Fibroblast of upper back skin (primary cell): ENCODE measurements at places on chromosomes 7 and 10.

GRCh38 chr7:33495207-33495606, 365.8 kb downstream of the BBS9 start:
- DNase-seq = peak; percentile 66

DNA sequence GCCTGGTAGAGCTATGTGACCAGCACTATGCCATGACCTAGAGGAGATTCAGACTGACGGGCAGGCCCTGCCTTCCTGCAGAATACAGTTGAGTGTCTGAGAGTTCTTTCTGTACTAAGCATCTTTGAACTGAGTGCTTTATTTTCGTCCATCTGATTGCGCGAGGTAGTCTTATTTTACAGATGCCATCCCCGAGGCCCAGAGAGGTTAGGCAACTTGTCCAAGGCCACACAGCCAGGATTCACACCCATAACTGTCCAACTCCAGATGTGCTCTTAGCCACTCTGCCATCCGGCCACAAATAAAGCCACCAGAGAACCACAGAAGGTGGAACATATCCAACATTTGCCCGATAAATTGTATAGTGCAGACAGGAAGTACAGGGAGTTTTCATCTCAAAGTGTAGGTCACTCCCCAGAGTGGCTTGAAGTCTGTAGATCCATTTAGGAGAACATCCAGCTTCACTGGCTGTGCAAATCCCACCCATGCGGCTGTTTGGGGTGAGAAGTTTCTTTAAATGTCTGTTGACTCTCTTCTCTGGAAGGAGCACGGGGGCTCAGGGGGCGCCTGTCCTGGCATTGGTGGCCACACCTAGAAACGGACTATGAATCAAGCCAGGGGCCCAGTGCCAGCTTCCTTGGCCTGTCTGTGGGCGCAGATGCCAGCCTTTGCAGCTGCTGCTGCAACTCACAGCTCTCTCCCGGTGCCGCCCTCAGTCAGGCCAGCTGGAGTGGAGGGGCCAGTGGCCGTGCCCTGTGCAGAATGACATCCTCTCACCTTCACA, 11.1 kb downstream of the CHST3 start:
- no peak for DNase-seq

DNA sequence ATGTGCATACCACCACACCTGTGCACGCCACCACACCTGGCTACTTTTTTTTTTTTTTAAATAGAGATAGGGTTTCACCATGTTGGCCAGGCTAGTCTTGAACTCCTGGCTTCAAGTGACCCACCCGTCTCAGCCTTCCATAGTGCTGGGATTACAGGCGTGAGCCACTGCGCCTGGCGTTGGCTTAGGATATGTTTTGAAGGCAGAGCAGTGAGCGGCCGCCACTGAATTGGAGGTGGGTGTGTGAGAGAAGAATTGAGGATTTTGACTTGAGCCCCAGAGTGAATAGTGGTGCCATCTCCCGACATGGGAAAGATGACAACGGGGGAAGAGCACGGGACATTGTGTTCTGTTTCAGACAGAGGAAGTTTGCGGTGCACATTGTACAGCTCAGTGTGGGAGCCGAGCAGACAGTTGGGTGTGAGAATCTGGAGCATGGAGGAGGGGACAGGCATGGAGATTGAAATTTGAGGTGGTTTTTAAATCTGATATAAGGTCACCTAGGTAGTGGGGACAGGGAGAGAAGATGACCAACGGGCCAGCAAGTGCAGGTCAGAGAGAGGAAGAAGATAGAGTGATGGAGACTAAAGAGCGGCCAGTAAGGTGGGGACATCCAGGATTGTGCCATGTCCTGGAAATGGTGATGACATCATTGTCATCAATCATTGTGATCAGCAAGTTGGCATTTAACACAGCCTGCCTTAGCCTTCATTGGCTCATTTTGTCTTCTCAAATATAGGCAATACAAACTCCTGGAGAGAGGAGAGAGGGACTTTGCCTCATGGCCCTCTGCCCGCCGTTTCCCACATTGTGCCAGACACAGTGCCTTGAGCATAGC, 35.8 kb downstream of the VWA2 start:
- no peak for DNase-seq

DNA sequence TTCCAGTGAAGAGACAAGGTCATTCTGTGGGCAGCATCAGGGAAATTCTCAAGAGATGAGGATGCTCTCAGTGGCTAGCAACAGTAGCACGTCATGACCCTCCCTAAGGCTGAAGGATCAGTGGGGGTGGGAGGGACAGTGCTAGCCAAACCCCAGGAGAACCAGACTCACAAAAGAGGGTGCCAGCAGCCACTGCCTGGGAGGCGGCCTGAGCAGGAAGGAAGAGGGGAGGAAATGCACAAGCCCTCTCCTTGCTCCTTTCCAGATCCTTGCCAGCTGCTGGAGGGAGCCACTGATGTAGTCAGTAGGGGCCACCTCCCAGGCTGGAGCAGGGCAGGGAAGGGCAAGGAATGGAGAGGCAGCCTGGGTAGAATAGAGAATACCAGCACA, 302.7 kb downstream of the RPS24 start:
- DNase-seq = peak; percentile 91

GRCh38 chr7:142927085-142927745, 6.3 kb downstream of the TRPV5 start:
- DNase-seq = no peak

DNA sequence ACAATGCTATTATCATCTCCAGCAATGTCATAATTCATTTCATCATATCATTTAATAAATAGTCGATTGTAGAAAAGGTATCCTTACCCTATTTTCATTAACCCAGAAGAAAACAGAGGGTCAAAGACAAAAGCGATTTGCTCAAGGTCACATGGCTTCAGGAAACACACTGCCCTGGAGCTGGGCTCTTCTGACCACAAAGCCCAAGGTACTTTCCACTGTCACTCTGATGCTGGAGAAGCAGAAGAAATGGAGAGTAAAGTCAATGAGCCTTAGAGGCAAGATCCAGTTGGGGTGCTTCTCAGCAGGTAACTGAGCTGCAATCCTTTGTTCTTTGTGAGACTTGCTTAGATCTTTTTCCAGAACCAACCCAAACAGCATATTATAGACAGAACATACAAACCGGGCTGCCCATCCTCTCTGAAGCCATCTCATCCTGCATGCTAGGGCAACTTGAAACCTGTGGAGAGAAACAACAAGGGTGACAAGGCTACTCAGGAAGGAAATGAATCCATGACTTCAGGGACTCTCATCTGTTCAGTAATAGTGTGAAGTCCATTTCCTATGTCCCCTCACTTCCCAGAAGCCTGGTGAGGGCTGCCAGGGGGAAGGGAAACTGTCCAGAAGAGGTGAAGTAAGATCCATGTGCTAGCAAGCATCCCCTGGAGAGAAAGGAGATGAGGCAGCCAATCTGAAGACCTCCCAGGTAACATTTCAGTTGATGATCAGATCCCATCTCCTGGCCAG, 148.6 kb upstream of the SVIL start:
- no peak for DNase-seq

- no peak for DNase-seq
These were observed 148.2 kb downstream of the PRKAG2 start for GRCh38 chr7:151728746-151729145.

- DNase-seq = peak; percentile 16
These were observed 45.9 kb downstream of the DOCK4 start for GRCh38 chr7:112160130-112160770.

- no peak for DNase-seq
These were observed 5.6 kb upstream of the SLF2 start for GRCh38 chr10:100907175-100907574.

GRCh38 chr10:48523820-48524758, 80.8 kb downstream of the ARHGAP22 start:
- DNase-seq = no peak

GRCh38 chr7:13151978-13152377, 464.5 kb downstream of the ARL4A start:
- no peak for DNase-seq

- DNase-seq = no peak
These were observed 604.5 kb upstream of the STEAP1 start for GRCh38 chr7:89549768-89550167.

GRCh38 chr10:35331894-35332640, 4.2 kb upstream of the CCNY start:
- peak; percentile 86 for DNase-seq

- no peak for DNase-seq
These were observed 173.9 kb downstream of the TNS3 start for GRCh38 chr7:47407821-47408674.

- peak; percentile 54 for DNase-seq
These were observed 60.7 kb downstream of the CD36 start for GRCh38 chr7:80699045-80699638.

- DNase-seq = no peak
These were observed 695 bp downstream of the PRKAG2 start for GRCh38 chr7:151875942-151876898.

DNA sequence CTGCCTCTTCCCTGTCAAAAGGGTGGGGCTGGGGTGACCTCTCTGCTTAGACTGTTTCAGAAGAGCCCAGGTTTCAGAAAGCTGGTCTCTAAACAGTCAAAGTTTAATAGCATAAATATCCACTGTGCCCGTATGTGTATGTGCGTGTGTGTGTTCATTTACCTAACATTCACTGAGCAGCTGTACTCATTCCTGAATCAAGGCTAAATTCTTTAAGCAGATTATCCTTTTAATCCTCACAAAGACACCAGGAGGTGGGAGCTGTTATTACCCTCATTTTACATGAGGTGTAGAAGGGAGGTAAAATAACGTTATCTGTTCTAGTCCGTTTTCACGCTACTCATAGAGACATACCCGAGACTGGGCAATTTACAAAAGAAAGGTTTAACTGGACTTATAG, 72.2 kb downstream of the RSU1 start:
- DNase-seq = no peak

DNA sequence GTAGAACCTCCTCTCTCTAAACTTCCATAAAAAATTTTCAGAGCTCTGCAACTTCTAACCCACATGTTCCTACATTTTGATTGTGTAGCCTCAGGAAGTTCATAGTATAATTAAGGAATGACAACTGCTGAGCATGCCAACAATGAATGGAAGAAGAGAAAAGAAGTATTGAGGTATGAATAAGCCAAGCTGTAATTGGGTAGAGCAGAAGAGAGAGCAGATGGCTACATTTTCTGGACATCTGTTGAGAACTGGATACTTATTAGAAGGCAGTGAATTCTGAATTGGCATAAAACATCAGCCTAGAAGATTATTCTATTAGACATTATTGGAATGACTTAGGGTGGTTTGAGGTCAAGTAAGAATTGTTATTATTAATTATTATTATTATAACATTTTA, 728.3 kb upstream of the PHF14 start:
- no peak for DNase-seq

DNA sequence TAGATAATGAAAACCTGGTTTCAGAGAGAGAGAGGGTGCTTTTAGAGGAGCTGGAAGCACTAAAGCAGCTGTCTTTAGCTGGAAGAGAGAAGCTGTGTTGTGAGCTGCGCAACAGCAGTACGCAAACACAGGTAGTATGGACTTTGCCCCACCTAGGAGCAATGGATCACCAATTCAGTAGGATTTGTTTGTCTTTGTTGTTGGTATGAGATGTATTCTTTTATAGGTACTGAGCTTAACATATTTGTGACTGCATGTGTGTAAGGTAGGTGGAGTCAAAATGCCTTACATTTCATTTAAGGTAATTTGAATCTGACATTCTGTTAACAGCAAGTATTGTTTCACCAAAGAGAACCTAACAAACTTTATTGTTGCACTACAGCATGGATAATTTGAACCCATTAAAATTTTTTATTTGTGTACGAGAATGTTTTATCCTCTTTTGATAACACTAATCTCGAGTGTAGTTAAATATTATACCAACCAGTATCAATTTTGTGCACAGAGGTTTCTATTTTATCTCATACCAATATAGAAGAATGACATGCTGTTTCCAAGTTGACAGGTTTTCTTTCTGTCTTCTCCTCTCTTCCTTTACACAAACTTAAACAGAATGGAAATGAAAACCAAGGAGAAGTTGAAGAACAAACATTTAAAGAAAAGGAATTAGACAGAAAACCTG, 92.1 kb downstream of the CYP51A1 start:
- DNase-seq = no peak

- no peak for DNase-seq
These were observed 4.8 kb downstream of the INA start for GRCh38 chr10:103281753-103282152.

GRCh38 chr10:6416892-6417512, 163.1 kb downstream of the PRKCQ start:
- peak; percentile 31 for DNase-seq

GRCh38 chr7:5437987-5438386, 14.4 kb upstream of the TNRC18 start:
- no peak for DNase-seq

DNA sequence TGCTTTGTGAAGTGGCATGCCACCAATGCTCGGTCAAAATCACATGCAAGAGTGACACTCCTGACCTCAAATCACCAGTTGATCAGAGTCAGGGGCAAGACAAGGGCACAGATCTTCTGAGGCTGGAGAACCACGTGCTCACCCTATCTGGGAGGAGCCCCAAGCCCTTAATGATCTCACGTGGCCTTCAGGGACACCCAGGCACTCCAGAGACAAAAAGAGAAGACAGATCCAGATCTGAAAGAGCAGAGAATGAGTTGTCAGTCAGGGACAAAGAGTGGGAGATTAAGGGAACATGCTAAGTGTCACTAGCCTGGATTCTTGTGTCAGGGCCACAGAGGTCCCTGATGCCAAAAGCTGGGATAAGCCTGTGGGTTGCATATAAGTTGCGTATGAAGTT, 134.3 kb downstream of the PLXNA4 start:
- no peak for DNase-seq

- no peak for DNase-seq
These were observed 124.7 kb downstream of the CNOT4 start for GRCh38 chr7:135385209-135385608.

DNA sequence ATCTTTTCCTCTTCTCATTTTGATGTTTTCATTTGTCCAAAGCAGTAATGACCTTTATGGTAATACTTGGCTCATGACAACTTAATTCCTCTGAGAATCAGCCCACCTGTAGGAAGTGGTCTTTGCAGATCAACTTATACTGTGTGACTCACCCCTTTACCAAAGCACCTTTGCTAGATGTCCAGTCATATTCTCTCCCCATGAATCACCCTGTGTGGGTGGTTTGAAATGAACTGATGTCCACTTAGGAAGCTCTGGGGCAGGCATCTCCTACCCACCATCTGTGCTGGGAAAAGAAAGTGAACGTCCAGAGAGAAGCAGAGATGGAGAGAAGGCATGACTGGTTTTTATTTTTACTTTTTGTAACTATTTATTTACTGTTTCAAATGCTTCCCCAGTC, 410.3 kb downstream of the KIF20B start:
- peak; percentile 33 for DNase-seq

- DNase-seq = no peak
These were observed 78.5 kb upstream of the FRMD4A start for GRCh38 chr10:14409247-14409646.

GRCh38 chr7:70646536-70647248, 485.3 kb upstream of the GALNT17 start:
- no peak for DNase-seq

GRCh38 chr7:87322912-87323311, 22.6 kb upstream of the CROT start:
- DNase-seq = no peak

GRCh38 chr7:25575634-25576033, 347.3 kb upstream of the NPVF start:
- DNase-seq = no peak
